ENCODE measurements at places on chromosomes 5 and 9.

DNA sequence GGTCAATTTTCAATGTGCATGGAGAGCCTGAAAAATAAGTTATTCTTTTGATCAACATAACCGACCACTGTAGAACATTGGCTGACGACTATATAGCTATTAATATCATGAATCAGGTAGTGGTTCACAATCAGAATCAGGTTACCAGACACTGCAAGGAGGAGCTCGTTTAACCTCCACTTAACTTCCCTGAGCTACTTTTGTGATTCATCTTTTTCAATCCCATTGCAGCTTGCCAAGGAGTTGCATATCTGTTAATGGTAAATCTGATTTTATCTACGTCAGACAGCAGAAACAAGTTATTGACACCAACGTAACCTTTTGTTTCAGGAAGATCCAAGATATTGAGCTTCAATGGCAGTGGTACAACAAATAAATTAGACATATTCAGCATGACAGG, 2263.8 kb upstream of the ACO1 start:
- DNase-seq: no peak

GRCh38 chr5:19031491-19031890, 956.5 kb downstream of the CDH18 start:
- DNase-seq: no peak

GRCh38 chr9:136117916-136118319, 757 bp downstream of the TMEM250 start:
- DNase-seq: no peak

DNA sequence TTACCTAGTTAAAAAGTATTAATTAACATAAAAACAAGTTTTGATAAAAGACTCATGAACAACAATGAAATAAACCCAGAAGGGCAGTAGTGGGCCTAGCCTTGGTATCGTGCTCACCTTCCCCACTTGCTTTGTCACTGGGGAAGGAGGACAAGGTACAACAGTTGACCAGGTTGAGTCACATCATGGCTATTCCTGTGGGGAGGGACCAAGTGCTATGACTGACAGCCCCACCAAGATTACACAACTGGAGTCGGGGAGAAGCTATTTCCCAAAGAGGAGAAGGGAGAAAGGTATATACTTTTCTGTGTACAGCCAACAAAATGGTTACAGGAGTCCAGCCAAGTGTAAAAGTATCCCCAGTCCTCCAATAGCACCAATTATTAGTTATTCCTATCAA, 251.3 kb upstream of the RFX3 start:
- no peak for DNase-seq

- no peak for DNase-seq
These were observed 25.7 kb upstream of the EEIG1 start for GRCh38 chr9:128006332-128006996.

GRCh38 chr5:65480306-65480865, 1.3 kb downstream of the ADAMTS6 start:
- DNase-seq: peak; percentile 26

DNA sequence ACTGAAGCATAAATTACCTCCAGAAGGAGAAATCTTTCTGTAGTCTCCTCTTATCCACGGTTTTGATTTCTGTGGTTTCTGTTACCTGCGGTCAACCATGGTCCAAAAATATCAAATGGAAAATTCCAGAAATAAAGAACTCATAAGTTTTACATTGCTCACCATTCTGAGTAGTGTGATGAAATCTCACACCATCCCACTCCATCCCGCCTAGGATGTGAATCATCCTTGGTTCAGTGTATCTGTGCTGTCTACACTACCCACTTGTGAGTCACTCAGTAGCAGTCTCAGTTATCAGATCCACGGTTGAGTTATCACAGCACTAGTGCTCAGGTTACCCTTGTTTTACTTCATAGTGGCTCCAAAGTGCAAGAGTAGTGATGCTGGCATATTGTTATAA, 371.2 kb downstream of the NFIB start:
- DNase-seq: peak; percentile 22

GRCh38 chr5:157292599-157292998, 26.7 kb downstream of the CYFIP2 start:
- DNase-seq: no peak

DNA sequence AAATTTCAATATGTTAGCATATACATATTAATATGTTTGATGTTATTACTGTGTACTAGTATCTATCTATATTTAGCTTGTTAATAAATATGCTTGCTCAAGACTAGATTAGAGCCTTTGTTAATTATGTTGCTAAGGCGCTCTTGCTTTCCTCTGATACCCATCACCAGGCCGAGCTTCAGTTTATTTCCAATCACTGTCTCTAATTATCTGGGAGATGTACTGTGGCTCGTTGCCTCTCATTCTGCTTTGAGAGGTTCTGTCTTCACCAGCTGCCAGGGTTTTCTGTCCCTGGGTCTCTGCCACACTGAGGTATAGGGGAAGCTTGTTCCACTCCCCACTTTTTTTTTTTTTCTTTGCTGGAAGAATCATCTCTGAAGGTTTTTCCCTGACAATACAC, 21.0 kb upstream of the TAF11L2 start:
- no peak for DNase-seq

- DNase-seq: no peak
These were observed 56.1 kb upstream of the AFAP1L1 start for GRCh38 chr5:149215478-149216090.

GRCh38 chr9:93461821-93462220, 8.4 kb upstream of the FAM120AOS start:
- no peak for DNase-seq

DNA sequence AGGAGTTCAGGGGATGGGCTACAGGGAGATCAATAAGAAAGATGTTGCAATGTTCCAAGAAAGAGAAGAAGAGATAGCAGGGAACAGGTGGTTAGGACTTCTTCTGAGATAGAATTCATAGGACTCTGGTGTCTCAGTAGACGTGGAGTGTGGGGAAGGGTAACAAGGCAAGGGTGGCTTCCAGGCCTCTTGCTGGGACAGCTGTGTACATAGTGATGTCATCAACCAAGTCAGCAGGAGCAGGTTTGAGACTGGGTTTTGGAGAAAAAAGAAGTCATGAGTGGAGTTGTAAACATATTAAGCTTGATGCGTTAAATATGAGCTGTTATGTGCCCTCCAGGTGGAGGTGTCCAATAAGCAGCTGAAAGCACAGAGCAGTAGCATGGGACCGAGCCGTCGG, 211.8 kb upstream of the RASEF start:
- no peak for DNase-seq

DNA sequence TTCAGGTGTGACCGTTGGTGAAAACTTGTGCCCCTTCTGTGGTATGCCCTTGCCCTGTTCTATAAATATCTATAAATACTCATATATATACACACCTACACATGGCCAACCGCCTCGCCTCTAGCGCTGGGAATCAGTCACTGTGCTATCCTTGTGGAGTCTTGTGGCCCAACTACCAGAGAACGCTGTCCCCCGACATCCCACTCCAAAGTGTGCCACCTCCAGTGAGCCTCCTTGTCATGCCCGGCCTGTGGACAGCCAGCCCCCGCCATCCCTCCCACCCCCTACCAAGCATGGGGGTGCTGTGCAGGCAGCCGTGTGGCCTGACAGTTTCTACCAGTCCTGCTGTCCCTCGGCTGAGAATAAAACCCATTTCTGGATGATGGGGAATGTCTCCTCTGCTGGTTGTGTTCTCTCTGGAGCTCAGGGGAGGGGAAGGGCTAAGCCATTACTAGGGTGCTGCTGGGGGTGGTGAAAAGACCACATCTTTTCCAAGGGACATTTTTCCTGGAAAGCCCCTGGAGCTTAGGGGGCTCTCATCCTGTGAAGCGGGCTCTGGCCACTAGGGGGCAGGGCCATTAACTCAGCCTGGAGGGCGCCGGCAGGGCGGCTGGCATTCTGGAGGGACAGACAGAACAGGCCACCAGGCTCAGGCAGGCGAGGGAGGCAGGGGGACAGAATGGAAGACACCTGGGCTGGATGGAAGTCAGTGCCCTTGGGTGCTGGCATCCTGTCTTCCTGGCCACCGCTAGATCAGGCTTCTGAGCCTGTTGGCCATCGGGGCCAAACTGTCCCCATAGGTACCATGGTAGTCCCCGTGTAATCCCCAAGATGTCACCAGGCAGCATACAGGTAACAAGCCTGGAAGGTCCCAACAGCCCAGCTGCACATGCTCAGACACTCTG, 20.7 kb downstream of the GOLGA2 start:
- DNase-seq: peak; percentile 58

DNA sequence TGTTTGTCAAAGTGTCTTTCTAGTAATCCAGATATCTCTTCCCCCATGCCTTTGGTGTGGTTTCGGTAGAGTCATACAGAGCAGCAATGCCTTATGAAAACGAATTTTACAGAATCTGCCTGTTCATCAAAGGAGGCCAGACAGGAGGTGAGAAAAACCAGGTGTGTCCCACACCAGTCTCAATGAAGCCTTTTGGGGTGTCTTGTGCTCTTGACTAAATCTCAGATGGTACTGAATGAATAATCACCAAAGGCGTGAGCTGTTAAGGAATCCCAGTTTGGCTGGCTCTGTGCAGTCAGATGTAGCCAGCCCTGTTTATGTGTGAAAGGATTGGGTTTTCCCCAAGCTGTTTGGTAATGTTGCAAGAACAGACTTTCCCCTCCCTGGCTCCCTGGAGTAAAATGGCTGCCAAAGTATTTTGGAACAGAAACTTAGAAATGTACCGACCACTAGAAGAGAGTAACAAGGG, 70.8 kb upstream of the CDKN2B start:
- DNase-seq: peak; percentile 72

- no peak for DNase-seq
These were observed 299.3 kb upstream of the POU5F2 start for GRCh38 chr5:94040591-94041148.

DNA sequence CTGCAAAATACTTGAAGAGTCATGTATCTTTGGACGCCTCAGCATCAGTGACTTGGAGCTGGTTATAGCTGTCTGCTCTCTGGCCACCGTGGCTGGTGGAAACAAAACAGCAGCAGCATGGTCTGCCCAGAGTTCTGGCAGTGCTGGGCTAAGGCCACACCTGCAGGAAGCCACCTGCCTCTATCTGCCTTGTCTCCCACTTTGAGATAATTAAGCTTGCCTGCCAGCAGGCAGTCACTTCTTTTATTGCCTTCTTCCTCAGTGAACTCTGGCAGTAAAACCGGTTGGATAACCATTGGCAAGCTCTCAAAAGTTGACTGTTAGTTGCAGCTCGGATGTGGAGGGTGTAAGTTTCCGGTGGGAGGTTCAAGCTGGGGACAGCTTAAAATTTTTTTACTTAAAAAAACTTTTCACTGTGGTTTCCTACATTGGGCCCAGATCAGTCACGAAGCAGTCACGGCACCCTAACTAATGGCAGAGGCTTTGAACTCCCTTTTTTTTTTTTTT, 4.9 kb downstream of the SMIM3 start:
- DNase-seq: peak; percentile 72

DNA sequence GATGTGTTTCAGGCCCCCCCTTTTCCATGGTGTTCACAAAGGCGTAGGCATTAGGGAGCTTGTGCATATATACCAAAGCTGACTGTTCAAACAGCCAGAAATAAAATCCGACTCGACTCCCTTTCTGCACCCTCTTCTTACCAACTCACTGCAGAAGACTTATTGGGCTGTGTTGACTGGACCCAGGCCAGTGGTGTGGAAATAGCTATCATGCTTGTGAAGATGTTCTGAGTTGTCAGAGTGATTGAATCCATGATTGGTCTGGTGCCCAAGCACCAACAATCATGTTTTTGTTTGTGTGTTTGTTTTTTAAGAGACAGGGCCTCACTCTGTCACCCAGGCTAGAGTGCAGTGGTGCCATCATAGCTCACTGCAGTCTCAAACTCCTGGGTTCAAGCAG, 21.6 kb downstream of the TJP2 start:
- DNase-seq: no peak

GRCh38 chr9:134348404-134349155, 22.3 kb downstream of the RXRA start:
- DNase-seq: no peak

GRCh38 chr5:14191325-14191724, 48.2 kb downstream of the TRIO start:
- no peak for DNase-seq

- DNase-seq: no peak
These were observed 2.4 kb upstream of the ANKDD1B start for GRCh38 chr5:75608870-75609269.

GRCh38 chr5:41842777-41843176, 27.4 kb downstream of the OXCT1 start:
- DNase-seq: no peak

DNA sequence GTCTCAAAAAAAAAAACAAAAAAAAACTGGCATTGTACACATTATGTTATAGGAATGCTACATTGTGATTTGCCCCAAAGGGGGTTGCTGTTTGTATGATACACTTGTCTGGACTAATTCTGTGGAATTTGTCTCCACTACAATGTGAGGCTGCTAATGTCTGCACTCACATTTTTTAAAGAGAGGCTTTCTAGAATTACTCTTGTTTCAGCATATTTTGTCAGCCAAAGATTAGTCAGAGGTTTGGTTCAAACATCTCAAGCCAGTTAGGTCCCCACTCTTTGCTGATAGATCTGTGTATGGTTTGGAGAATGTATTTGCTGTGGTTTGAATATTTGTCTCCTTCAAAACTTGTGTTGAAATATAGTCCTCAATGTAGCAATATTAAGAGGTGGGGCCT, 59.3 kb upstream of the ZNF169 start:
- DNase-seq: no peak

GRCh38 chr5:178941361-178941760, 363 bp downstream of the ZNF454 start:
- no peak for DNase-seq

- DNase-seq: no peak
These were observed 12.3 kb downstream of the DCAF10 start for GRCh38 chr9:37812773-37813379.

DNA sequence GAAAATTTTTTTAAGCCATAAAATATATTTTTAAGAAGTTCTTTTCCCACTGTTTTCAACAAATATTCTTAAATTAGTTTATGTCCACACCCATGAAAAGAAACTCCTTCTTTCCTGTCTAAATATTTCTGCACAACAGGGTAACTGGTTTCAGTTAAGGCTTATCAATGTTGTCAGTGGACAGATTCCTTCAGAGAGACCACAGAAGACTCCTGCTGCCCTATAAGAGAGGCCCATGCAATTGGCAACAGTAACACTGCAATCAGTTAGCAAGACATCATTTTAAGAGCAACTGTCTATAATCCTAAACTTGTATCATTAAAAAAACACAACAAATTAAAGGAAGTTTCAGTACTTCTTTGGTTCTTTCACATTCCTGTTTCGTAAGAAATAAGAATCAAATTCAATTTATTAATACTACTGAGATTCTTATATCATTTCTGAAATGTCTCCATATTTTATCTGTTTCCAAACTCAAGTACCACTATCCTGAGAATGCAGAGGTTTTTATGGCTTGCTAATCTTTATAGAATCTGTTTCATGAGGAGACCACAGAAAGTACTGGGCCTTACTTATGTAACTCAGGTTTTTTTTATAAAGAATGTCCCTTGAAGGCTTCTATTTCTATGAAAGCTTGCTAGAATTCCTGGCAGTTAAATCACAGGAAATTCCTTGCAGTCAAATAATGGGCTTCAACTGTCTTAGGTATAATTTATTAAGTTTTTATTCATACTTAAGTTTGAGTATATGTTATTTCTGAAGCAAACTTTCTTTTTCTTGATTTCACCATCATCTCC, 240.2 kb downstream of the RFX3 start:
- no peak for DNase-seq

- no peak for DNase-seq
These were observed 408.1 kb upstream of the ZNF608 start for GRCh38 chr5:125154301-125155110.

GRCh38 chr9:75001719-75002421, 26.2 kb downstream of the CARNMT1 start:
- peak; percentile 11 for DNase-seq

- DNase-seq: no peak
These were observed 391.8 kb downstream of the ARHGEF28 start for GRCh38 chr5:74017786-74018211.

- no peak for DNase-seq
These were observed 295.5 kb upstream of the CLINT1 start for GRCh38 chr5:158154226-158155005.
